Lung microvascular endothelial cell (primary cell): ENCODE measurements at places on chromosomes 11 and 22.

DNA sequence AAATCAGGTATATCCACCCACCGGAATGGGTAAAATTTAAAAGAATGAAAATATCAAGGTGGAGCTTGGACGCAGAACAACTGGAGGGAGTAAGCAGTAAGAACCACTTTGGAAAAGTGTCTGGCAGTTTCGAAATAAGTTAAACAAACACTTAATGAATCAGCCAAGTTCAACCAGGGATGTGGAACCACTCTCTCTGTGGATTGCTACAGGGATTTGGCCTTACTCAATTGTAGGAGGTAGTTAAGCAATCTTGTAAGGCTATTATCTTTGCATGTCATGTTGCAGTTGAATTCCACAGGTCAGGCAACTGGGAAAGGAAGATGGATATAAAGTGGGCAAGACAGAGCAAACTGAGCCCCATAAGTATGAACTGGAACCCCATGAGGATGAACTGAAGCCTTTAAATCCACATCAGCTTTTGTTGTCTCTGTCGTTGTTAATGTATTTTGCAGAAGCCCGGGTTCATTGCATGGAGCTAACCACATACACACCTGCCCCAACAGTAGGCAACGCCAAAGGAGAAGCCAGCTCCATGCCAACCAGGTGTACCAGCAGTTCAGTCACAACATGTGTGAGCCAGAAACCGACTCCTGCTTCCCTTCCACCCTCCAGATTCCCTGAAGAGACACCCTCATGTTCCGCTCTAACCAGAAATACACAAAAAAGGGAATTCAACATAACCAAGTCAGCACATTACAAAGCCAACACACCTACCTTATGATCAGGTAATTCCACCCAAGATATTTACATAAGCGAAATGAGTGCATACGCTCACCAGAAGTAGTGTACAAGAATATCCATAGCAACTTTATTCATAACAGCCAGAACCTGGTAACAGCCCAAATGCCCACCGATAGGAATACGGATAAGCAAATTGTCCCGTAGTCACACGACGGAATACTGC lies 8.0 kb upstream of the SLC43A3 start:
- DNase-seq = no peak

DNA sequence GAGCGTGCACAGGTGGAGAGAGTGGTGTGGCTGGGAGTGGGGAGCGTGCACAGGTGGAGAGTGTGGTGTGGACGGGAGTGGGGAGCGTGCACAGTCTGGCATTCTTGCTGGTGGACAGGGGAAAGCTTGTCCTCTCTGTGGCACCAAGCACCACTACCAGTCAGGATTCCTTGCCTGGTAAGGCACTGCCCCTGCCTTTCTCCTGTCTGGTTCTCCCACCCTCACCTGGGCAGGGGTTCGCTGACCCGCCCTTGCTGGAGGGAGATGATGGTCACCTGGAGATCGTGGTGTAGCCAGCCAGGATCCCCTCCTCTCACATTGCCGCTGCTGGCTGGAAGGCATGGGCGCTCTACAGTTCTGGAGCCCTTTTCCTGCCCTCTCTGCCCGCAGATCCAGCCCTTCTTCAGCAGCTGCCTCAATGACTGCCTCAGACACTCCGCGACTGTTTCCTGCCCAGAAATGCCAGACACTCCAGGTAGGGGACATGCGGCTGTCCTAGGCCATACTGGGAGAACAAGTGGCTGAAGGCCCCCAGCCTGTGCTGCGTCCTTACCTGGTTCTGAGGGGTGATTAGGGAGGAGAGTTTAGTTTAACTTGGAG lies 16.7 kb downstream of the TMEM121B start:
- DNase-seq = no peak

- DNase-seq = no peak
These were observed 26.4 kb downstream of the FBLN1 start for GRCh38 chr22:45529105-45529504.

- no peak for DNase-seq
These were observed at the start of gene DESI1 for GRCh38 chr22:41620589-41621098. Gene DESI1, minus strand, starts transcription at chr22:41621043. Its CDS starts 204 bp downstream, at chr22:41620839.

- DNase-seq = no peak
These were observed 31.4 kb downstream of the ZC3H12C start for GRCh38 chr11:110124605-110125004.

DNA sequence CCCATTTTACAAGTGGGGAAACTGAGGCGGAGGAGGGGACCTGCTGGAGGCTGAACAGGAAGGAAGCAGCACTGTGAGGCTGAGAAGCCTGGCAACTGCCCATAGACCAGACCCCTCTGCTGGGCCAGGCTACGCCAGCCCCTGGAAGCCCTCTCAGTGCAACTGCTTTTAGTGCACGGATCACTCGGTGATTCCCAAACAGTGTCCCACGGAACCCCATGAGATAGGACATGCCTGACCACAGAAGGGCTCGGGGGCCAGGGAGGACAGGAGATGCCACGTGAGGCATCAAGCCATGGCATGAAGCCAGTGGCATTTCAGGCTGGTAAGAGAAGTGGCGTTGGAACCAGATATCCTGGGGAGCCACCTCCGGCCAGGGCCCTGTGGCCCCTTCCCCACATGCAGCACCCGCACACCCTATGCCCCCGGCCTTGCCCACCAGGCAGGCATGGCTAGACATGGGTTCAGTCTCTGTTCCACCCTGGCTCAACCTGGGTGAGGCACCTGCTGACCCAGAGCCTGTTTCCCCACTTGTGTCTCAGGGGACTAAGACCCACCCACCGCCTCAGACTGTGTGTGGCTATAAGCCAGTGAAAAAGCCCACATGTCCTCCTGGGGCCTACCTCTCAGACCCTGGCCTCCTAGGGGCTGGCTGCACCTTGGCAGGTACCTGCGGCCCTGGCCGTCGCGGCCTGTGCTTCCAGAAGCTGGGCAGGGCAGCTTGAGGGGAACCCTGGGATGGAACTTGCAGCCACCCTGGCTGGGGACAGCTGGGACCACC lies 84.1 kb downstream of the WNT7B start:
- DNase-seq = no peak

GRCh38 chr11:65791719-65792213 lies 4.9 kb downstream of the OVOL1 start:
- no peak for DNase-seq

GRCh38 chr22:23038334-23038642 lies 32.0 kb upstream of the GNAZ start:
- no peak for DNase-seq

DNA sequence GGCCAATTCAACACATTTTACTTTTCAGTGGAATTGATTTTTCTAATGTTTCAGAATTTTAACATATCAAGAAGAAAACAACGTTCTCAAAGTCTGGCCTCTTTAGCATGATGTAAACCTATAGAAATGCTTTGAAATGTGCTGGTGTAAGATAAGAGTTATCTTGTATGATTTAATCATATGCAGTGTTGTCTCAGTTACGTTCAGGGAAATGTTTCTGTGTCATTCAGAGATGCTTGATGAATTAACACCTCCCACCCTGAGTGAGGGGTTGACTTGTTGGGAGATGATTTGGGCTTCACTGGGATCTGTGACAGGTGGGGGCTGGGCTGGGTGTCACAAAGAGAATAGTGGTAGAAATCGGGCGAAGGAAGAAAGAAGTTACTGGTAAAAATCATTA lies 15.7 kb upstream of the MYO18B start:
- DNase-seq = no peak
